ENCODE measurements at places on chromosomes 4 and X.
A peak's percentile ranks its signal among the peaks of the same experiment; 100 is the strongest.

DNA sequence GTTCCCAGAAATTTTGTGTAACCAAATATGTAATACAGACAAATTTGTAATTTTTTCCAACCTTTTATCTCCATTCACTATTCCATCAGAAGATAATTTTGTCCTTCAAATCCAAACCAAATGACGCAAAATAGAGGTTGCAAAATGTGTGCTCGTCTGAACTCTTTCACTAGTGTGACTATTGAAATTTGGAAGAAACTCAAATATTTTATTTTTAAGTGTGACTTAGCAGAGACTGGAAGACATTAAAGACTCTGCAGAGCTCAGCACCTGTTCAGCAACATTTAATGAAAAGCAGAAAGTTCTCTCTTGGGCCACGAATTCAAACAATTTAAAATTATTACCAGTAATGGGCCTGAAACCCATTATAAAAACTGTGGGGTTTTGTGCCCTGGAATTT lies 30.0 kb upstream of the APELA start:
- no peak for DNase-seq

DNA sequence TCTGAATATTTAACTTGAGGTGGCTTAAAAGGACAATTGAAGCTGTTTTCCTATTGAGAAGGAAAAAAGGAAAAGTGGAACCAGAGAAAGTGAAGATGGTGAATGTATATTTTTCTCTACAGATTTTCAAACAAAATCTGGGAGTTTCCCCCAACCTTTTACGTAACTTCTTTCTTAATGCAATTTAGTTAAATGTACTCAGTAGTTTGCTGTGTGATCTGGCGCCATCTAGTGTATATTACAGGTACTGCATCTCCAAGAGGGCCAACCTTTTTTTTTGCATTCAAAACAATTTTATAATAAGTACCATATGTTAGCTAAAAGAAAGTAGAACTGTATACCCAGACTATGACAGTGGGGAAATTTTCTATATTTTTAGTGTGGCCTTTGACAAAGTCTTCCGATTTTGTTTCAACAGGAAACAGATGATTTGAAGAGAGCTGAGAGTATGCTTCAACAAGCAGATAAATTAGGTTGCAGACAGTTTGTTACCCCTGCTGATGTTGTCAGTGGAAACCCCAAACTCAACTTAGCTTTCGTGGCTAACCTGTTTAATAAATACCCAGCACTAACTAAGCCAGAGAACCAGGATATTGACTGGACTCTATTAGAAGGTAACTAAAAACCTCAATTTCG lies 82.0 kb downstream of the PLS3 start:
- peak; percentile 75 for DNase-seq

DNA sequence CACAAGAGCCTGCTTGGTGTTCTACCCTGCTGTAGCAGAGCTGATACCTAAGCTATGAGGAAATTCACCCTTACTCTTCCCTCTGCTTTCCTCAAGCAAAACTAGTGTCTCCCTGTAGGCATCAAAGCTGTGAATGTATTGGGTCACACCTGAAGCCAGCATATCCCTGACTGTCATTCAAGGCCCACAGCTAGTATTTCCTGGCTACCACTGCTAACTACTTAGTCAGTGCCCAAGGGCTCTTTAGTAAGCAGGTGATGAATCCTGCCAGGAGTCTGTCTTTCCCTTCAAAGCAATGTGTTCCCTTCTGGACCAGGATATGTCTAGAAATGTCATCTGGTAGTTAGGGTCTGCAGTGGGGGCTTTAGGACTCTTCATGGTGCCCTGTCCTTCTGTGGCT lies 125.7 kb downstream of the RPA4 start:
- no peak for DNase-seq

- no peak for DNase-seq
Measured at GRCh38 chr4:7294176-7294756, 101.9 kb downstream of the SORCS2 start.

GRCh38 chr4:74490736-74491135 lies 45.8 kb downstream of the AREG start:
- DNase-seq, result no peak

GRCh38 chrX:154737136-154737535 lies 13.7 kb downstream of the GAB3 start:
- no peak for DNase-seq

DNA sequence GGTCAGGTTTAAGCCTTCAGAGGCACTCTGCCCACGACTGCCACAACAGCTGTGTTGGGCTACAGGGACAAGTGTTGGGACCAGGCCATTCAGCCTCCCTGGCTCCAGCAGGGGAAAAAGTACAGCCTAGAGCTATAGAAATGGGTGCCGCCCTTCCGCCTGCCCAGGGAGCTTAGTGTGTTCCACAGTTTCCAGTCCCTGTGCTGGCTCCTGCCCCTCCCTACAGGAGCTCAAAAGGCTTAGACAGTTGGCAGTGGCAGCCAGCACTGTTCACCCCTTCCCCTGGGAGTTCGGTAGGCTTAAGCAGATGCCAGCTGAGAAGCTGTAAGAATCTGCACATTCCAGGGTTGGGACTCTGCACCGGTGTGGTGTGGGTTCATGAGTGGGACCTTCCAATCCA lies 408.2 kb upstream of the INTU start:
- no peak for DNase-seq

DNA sequence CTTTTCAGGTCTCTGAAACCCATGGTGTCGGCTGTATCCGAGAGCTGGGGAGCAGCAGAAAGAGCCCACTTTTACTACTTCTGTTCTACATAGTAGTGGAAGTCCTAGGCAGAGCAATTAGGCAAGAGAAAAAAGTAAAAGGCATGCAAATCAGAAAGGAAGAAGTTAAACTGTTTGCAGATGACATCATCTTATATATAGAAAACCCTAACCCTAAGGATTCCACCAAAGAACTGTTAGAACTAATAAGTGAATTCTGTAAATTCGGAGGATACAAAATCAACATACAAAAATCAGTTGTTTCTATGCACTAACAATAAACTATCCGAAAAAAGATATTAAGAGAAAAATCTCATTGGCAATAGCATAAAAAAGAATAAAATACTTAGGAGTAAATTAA lies 95.3 kb downstream of the POLA1 start:
- DNase-seq, result no peak

- DNase-seq, result no peak
Measured at GRCh38 chrX:53631156-53631555, 55.4 kb downstream of the HUWE1 start.

GRCh38 chr4:185820146-185821028 lies 8.4 kb upstream of the SORBS2 start:
- no peak for DNase-seq

DNA sequence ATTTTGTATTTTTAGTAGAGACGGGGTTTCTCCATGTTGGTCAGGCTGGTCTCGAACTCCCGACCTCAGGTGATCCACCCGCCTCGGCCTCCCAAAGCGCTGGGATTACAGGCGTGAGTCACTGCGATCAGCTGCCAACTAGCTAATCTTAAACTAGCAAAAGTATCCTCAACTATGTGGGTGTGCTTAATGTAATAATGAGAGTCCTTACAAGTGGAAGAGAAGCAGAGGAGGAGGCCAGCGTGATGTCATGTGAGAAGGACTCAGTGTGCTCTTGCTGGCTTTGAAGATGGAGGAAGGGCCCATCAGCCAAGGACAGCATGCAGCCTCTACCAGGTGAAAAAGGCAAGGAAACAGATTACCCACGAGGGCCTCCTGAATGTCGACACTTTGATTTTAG lies 19.6 kb downstream of the SCD5 start:
- DNase-seq, result no peak

DNA sequence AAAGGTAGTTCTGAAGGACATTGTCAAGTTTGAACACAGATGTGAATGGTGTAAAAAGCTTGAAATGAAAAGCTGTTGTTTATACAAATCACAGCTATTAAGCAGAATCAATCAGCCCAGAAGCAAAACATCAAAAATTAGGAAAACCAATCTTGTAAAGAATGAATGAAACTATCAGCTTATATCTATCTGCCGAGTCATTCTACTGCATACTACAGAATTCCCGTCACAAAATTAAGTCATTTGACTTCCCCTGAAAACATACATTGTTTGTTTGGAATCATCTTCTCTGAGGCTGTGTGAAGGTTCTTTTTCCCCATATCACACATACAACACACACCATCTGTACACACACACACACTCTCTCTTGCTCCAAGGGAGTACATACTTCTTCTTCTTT lies 80.3 kb downstream of the RFC1 start:
- DNase-seq, result no peak

GRCh38 chrX:76279007-76279406 lies 106.1 kb downstream of the PBDC1 start:
- peak; percentile 67 for DNase-seq

DNA sequence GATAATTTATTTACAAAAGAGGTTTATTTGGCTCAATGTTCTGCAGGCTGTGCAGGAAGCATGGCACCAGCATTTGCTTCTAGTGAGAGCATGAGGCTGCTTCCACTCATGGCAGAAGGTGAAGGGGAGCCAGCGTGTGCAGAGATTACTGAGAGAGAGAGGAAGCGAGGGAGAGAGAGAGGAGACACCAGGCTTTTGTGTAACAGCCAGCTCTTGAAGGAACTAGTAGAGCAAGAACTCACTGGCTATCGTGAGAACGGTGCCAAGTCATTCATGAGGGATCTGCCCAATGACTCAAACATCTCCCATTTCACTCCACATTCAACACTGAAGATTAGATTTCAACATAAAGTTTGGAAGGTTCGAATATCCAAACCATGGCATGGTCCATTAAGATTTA lies 12.7 kb downstream of the GUCY1A1 start:
- peak; percentile 93 for DNase-seq

- no peak for DNase-seq
Measured at GRCh38 chrX:103747163-103747562, 29.5 kb upstream of the PLP1 start.

DNA sequence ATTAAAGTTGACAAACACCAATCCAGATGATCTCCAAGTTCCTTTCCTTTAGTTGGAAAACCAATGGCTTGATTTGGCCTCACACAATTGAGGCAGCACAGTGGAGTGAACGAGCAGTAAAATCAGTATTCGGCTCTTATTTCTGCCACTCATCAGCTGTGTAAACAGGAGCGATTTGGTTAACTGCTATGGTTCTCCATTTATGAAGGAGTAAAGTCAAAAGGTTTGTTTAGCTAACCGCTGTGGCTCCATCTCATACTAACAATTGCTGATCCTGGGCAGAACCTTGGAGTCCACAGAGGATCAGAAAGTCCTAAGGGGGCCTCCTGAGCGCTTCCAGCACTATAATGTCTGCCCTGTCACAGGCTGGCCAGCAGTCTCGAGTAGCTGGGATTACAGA lies 54.5 kb upstream of the EXOC1L start:
- DNase-seq, result no peak

DNA sequence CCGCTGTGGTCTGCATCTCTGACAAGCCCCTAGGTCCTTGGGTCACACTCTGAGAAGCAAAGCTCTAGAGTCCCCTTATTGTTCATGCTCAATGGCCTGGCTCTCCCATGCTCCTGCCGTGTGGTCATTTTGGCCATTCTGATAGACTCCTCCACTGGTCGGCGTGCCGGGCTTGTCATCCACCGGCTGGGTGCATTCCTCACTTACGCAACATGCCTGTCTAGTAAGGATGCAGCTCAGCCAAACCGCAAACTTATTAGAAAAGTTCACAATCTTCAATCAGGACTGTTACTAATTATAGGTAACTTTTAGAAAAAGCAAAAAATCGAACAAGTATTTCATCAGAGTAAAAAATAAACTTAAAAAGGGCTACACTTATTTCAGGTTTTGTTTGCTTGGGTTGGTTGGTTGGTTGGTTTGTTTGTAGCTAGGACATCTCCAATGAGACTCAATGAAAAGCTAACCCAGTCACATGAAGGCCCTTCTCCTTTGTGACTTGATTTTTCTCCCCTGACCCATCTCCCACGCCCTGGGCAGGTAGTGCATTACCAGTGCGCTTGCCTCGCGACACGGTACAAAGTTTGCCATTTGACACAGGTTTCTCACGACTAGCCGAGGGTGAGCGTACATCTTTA lies 41.0 kb downstream of the IRF2 start:
- no peak for DNase-seq

DNA sequence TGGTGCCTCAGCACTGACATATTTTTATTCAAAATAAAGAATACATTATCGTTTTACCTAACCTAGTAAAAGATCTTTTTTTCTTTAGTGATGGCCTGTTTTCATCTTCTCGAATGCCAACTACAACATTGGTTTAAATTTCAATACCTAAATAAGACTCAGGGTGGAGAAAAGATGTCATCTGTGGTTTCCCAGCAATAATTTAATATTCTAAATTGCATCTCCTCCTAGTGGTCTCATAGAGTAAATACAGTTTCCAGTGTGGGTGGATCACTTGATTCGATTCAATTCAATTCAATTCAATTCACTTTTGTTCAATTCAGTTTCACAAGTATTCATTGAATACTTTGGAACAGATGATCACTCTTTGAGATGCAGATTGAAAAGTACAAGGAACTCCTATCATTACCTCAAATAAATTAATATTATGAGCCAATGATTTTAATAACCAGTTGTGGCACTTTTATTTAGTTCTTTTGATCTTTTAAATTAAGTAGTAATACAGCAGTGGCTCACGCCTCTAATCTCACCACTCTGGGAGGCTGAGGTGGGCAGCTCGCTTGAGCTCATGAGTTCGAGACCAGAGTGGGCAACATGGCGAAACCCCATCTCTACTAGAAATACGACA lies 427.2 kb downstream of the FAT4 start:
- DNase-seq, result peak; percentile 48

DNA sequence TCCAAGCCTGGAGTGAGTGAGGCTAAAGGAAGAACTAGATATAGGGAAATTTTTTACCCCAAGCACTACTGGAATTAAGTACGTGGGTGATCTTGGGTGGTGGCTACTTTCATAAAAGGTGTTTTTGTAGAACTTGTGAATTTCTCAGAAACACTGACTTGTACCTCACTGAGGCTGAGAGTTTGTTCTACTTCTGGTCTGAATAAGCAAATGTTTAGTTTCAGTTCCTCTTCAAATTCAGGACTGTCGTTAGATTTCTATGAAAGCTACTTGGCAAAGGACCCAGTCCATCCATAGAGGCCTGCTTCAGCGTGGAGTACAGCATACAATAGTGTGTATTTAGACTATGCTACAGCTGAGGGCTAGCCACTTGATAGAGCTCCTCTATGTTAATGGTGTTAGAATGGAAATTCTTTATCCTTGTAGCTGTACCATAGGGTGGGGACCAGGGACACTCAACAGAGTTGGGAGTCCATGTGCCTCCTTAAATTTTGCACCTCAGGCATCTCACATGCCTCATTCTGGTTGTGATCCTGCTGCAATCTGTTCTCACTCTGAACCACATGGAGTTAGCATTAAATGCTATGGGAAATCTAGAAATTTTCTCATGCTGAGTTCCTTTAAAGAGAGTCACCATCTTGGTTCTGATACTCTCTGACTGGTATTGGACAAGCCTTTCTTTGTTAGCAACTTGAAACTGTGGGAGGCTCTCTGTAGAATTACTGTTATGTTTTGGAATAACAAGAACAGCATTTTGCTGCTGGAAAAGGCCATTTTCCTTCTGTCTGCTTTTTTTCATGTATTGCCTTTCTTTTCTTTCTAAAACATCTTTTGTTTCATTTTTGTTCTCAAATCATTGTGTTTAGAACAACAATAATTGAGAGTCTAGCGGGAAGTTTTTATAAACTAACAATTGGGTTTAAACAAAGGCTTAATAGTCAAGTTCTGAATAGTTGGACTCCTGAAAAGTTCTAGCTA lies 86.8 kb downstream of the PDGFRA start:
- DNase-seq, result no peak

GRCh38 chrX:13742397-13743176 lies 8.0 kb downstream of the OFD1 start:
- no peak for DNase-seq

- no peak for DNase-seq
Measured at GRCh38 chr4:48483006-48483776, at the start of gene SLC10A4. TSS of gene SLC10A4 (plus strand) at chr4:48483343. CDS start at chr4:48483562, 219 bp downstream.

GRCh38 chr4:123060039-123060770 lies 137.8 kb upstream of the NUDT6 start:
- DNase-seq, result no peak

Data from PC-3 (cell line).